Stimulated activated CD8-positive, alpha-beta memory T cell treated with anti-CD3 and anti-CD28 coated beads, Interleukin-7, amount 100 ng/mL, for 1 hour (primary cell): ENCODE measurements at places on chromosomes 4 and X.

GRCh38 chr4:128527351-128527750 is 239.7 kb upstream of the PGRMC2 start:
- DNase-seq = no peak

- no peak for DNase-seq
Measured at GRCh38 chrX:114583646-114584374, at the start of gene HTR2C. TSS of gene HTR2C (plus strand) at chrX:114584086. CDS start at chrX:114726937, 142,851 bp downstream.

DNA sequence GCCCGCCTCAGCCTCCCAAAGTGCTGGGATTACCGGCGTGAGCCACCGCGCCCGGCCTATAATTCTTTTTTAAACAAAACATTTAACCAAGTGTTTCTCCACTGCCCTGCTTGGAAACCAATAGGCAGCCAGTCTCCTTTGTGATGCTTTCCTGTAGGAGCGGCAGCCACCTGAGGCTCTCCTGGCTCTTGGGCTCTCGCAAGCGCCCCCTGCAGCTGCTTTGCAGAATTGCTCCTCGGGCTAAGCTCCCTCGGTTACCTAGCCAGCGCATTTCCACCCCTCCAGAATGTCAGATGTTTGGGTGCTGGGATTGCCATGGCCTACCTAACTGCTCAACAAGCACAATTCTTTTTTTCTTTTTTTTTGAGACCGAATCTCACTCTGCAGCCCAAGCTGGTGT is 7.7 kb downstream of the S100P start:
- no peak for DNase-seq

DNA sequence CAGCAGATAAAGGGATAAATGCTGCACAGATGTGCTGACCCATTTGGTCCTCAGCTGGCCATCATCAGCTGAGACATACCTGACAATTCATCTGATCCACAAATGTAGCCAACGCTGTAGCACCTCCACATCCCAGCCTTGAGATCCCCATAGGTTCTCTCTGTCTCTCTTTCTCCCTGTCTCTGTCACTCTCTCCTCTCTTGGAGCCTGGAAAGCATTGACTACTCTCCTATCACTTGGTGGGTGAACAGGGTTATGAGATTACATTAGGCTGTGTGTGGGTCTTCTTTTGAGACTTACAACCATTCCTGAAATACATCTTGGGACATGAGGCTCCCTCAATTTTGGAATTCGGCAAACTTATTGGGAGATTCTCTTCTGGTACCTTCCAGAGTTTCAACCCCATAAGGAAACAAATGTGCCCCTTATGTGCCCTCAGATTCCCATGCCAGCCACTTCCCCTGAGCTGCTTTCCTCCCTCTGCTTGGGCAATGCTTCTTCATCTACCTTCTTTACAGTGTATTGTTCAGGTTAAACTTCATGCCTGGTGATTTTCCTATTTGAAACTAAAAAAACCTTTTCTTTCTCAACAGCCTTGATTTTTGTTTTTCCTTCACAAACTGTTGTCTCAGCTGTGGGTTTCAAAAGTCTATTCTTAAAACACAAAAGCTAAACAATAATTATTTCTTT is 29.1 kb upstream of the FGF2 start:
- DNase-seq = no peak

DNA sequence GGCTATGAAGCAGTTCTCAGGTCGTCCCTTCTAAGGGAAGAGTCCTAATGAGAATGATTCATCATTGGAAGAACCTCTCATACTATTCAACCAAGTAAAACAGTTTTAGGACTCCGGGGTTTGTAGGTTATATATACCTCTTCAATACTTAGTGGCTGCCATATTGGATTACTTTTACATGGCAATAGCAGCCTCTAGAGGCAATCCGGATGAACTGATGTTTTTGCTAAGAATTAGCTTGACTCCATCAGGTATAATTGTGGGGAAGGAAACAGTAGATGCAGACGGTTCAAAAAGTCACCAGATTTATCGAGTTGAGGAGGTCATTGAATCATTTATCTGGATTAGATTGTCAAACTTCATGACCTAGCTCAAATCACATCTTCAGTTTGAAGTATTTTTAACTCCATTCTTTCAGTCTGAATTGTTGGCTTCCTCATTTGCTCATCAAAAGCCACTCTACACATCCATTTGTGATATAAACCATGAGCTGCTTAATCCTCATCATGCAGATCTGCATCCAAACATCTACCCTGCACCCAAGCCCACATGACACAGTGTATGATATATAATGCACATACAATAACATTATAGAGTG is 28.4 kb downstream of the GUCY1B1 start:
- no peak for DNase-seq

- DNase-seq = no peak
Measured at GRCh38 chr4:163736876-163737275, 242.4 kb downstream of the TMA16 start.
